IPS DF 6.9 (cell line): ENCODE measurements at places on chromosomes 6 and 20.

- no peak for DNase-seq
Measured at GRCh38 chr6:168280899-168281245, 38.7 kb downstream of the DACT2 start.

- DNase-seq, result no peak
Measured at GRCh38 chr6:36979347-36979742, 6.7 kb downstream of the MTCH1 start.

GRCh38 chr20:63501818-63502670 is 3.2 kb upstream of the EEF1A2 start:
- no peak for DNase-seq

DNA sequence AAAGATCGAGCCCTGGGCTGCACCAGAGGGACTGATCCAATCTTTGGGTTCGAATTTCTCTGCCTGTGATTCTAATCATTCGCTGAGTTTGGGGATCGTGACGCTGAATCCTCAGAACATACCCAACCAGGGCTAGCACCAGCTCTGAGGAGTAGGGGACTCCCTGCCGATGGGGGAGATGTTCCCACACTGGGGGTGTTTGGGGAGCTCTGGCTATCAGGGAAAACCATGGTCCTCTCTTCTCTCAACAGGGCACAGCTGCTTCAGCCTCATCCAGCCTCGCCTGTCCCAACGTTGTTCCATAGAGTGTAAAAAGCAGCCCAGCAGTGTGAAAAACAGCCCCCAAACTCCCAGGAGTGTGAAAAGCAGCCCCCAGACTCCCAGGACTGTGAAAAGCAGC is 136.6 kb downstream of the ANKRD60 start:
- DNase-seq, result no peak

DNA sequence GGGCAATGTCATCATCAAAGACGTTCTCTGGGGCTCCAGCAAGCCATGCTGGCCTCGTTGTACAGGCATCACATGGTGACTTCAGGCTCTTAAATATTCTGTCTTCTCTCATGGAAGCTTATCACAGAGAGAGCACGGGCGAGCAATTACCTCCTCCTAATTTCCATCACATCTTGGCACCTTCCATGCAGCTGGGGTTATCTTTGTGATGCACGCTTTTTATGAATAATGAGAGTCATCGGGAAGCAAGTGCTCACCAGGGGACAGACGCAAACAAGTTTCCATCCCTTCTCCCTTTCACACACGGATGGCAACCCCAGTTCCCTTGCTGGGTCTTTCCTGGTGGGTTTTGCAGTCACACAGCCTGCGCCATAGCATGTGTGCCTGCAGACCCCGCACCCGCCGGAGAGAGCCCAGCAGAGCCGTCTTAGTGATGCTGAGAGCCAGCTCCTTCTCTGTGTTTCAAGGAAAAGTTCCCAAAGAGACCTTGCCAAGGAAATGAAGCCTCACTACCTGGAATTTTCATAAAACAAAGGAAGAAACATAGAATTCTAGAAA is 116.3 kb upstream of the AFDN start:
- DNase-seq, result no peak

- DNase-seq, result no peak
Measured at GRCh38 chr20:13765299-13765698, 19.4 kb downstream of the ESF1 start.

GRCh38 chr6:14440215-14440910 is 322.8 kb downstream of the CD83 start:
- DNase-seq, result no peak

DNA sequence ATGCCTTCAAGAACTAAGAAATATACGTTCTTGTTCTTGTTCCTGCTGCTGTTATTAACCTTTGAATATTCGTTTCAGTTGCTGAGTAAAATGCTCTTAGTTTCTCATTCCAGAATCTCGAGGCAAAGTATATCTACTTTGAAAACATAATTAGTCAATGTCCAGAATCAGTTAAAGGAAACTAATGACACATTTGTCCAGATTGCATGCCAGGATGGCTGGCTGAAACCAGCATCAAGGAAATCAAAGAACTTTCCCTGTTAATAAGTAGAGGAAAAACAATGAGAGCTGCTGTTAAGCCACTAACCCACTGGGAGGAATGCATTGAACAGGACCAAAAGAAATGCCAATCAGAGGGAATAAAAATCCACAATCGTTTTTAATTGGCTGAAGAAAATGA is 196.9 kb downstream of the ALDH8A1 start:
- DNase-seq, result no peak

DNA sequence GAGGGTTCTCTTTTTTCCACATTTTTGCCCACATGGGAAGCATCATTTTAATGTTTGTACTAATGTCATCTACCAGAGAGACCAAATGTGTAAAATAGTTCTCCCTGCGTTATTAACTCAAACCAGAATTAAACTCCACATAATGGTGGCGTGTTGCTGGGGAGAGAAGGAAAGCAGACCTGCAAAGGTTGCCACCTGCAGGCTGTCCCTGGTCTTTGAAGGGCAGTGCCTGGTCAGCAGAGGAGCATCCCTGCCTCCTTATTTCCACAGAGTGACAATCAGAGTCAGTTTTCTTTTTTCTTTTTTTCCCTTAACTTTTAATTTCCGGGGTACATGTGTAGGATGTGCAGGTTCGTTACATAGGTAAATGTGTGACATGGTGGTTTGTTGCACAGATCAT is 214.5 kb downstream of the TBX18 start:
- DNase-seq, result peak; percentile 18

- no peak for DNase-seq
Measured at GRCh38 chr6:117497237-117497636, 14.8 kb downstream of the DCBLD1 start.

DNA sequence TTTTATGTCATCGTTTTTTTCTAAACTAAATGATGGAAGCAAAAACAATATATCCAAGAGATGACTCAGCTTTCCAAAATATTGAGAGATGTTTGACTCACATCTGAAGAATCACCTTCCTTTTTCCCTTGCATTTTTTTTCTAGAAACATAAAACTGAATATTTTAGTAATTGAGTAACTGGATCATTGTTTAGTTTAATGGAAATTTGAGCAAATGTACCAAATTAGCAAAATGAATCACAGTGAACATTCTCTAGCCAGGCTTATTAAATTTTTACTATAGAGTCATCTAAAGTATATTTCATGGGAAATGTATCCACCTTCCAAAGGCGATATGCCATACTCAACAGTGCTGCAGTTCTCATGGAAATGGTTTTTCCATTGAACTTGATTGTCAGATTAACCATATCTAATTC is 145.5 kb downstream of the TENT5A start:
- no peak for DNase-seq

GRCh38 chr6:46305833-46306232 is 135.1 kb upstream of the ENPP5 start:
- DNase-seq, result no peak

GRCh38 chr20:57605045-57605444 is 15.2 kb downstream of the ZBP1 start:
- no peak for DNase-seq

- no peak for DNase-seq
Measured at GRCh38 chr6:107989166-107990094, 31.4 kb upstream of the SEC63 start.

DNA sequence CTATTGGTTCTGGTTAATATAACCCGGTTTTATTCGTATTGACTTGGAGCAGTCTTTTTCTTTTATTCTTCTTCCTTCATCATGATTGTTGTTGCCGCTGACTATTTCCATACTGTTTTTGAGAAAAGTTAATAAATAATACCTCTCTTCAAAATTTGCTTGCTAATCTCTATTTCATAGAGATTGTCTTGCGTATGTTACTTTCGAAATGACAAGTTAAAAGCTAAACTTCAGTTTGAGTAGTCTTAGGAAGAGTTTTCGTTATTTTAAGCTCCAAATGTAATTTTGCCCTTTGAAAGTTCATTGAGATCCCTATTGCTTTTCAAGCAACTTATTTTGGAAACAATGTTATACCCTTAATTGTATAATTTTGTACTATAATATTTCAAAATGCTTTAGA is 36.4 kb downstream of the DCBLD1 start:
- no peak for DNase-seq

DNA sequence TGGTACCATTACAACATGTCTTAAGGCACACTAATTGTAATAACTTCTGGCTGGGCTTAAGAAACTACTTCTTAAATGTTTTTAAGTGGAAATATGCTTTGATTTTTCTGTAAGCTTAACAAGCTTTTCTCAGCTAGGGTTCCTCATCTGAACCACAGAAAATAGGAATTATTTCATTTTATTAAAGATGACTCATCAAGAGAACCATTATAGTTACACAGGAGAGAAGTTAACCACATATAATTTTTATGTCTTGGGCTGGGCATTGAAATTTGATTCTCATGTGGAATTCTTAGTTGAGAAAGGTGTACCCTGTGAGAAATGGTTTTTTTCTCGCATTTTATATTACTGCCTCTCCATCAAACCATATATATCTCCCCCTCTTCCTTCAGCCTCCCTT is 75.1 kb downstream of the QKI start:
- DNase-seq, result no peak

DNA sequence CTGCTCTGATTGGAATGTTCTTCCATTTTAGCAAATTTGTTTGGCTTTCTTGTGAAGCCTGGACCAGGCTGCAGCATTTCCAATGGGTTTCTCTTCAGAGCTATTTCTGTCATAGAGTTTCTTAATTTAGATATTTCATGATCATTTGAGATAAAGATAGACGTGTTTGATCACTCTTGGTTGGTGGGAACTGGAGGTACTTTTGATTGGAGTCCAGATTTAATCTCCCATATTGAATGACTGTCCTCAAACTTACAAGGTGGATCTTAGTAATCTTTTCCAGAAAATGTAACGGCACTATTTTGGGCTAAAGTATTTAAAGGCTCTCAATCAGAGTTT is 29.2 kb downstream of the RNF144B start:
- DNase-seq, result no peak

DNA sequence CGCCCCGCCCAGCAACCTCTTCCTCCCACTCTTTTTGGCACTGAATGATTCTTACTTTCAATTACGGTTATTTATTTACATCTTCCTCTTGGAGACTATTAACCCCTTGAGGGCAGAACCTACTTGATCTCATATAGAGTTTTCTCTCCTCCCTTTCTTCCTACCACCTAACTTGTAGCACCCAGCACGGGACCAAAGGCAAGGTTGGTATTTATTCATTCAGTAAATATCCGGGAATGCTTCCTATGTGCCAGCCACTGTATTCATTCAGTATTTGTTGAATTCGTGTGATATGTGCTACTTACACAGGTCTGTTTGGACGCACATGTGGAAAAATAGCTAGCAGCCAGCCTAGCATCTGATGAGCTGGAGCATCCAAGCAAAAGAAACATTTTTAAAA is 1.3 kb upstream of the CNKSR3 start:
- DNase-seq, result no peak

GRCh38 chr6:115999235-115999634 is 61.5 kb downstream of the FRK start:
- DNase-seq, result no peak

- DNase-seq, result no peak
Measured at GRCh38 chr6:99736302-99736701, 129.7 kb downstream of the PRDM13 start.

DNA sequence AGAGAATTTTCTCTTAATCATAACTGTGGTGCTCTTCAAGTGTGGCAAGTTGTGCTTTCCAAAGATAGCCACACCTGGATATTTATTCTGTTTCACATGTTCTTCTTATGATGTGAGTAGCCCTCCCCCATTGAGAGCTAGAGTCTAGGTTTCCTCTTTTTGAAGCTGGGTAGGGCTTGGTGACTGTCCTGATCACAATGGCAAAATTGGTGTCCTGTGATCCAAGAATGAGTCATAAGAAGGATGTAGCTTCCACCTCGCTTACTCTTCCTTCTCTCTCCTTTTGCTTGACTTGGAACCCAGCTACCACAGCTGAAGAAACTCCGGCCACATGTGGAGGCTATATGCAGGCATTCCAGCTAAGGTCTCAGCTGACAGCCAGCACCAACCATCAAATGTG is 7.4 kb upstream of the IGF2R start:
- no peak for DNase-seq

- DNase-seq, result no peak
Measured at GRCh38 chr20:8389381-8390036, 257.4 kb downstream of the PLCB1 start.

DNA sequence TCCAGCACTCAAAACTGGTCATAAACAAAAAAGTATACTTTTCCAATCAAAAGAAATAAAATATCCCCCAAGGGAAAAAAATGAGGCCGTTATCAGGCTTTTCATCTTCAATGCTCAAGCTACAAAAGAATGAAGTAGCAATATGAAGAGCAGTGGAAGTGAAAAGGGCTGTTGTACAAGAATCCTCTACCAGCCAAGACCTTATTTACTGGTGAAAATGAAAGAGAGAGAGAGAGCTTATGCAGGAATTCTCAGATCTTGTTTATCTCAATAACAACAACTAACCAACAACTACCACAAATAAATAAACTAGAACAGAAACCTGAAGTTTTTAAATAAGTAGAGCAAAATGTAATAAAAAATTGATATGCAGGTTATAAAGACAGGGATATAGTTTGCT is 400.6 kb downstream of the HDGFL1 start:
- no peak for DNase-seq

GRCh38 chr6:116229287-116229913 is 24.5 kb downstream of the TSPYL4 start:
- DNase-seq, result peak; percentile 96

DNA sequence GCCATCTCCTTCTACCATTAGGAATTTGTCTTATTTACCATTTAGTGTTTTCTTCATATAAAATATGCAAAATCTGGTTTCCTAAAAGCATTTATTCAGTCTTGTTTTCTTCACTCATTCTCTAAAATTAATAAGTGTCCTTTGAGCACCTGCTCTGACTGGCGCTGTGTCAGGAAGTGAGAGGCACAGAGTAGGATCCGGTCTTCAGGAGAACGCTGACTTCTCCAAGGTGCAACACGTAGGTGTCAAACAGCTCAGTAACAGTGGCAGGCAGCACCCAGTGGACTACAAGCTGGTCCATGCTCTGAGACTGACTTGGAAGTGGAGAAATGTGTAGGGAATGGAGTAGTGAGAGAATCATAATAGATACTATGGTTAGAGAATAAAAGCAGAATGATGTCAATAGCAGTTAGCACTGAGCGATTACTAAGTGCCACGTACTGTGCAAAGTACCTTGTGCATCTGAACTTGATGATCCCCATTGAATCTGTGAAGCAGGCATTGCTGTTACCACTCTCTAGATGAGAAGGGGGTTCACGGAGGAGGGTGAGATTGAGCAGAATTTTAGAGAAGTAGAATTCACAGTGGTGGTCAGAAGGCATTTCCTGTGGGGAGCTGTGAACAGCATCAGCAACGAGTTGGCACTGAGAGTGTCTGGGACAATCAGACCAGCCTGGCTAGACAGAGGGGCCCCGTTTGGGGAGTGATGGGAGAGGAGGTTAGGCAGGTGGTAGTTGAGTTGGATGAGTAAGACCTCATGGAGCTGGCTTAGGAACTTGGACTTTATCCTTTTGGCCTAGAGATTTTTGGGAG is 569.8 kb downstream of the QKI start:
- no peak for DNase-seq

GRCh38 chr20:49567421-49568277 is at the start of gene PTGIS:
TSS of gene PTGIS (minus strand) at chr20:49568137. CDS start at chr20:49568116, 21 bp downstream.
- no peak for DNase-seq

DNA sequence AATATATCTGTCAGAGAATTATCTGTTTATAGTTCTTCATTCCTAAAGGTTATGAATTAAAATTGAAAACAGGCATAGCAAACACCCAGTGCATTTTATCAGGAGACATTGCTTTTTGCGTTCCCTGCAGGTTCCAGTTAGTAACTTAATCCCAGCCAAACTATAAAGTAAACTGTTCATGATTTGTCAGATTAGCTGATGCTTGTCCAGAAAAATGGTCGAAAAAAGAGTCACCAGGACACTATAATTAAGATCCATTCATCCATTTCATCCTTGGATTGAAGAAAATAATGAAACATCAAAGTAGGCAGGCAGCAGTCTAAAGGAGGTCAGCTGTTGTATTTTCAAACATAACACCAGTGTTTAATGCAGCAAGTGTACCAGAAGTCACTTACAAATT is 75.9 kb downstream of the EPHA7 start:
- no peak for DNase-seq
